ENCODE measurements at places on chromosomes 3 and 15. TPM values are rescaled to one million over a fixed set of nuclear protein-coding genes. Genes with fewer than 3 reads are reported as not detected.

The ILDR1 gene
- total RNA-seq = not detected

The RBMS3 gene
- 84.1 TPM for total RNA-seq

The PRR20G gene
- not detected for total RNA-seq

The CHRFAM7A gene
- 0.72 TPM for total RNA-seq

The VWA5B2 gene
- 0.72 TPM for total RNA-seq

The ANXA2 gene
- total RNA-seq = 3,136 TPM

The ISLR gene
- 163 TPM for total RNA-seq

The CELF6 gene
- total RNA-seq = 1.6 TPM

The CHAC1 gene
- 4.7 TPM for total RNA-seq

The SSUH2 gene
- total RNA-seq = not detected

The FMN1 gene
- 9.2 TPM for total RNA-seq

All from fibroblast of the aortic adventitia (primary cell).